Uterus (tissue), 4 donors: ENCODE measurements at places on chromosomes 3 and 15.

GRCh38 chr3:140170612-140171011, 235.6 kb downstream of the CLSTN2 start:
- DNase-seq = no peak

GRCh38 chr3:132821314-132821713, 99.1 kb upstream of the NPHP3 start:
- no peak for DNase-seq

DNA sequence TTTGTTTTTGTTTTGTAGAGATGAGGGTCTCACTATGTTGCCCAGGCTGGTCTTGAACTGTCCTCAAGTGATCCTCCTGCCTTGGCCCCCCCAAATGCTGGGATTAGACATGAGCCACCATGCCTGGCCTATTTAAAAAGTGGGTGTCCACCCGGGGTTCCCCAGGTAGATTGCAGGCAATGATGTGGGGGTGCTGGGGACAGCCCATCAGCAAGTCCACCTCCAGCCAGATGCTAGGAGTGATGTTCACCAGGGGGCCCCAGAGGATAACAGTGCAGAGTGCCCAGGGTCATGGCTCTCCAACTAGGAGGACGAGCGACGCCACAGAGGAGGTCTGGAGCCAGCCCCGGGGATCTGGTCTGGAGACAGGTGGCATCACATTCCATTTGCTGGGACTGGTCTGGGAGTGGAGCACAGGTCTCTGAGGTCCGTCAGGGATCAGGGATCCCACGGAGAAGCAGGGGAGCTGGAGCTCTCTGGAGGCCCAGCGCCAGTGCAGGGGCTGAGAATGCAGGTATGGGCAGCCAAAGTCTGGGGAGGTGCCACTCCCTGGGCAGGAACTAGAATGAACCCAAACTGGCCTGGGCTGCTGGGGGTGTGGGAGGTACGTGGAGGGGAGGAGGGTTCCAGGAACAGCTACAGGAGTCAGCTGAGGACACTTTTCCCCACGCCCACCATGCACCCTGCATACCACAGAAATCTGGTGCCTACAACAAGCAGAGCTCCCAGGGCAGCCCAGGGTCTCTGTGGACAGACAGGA, 51.2 kb upstream of the PCSK6 start:
- no peak for DNase-seq

DNA sequence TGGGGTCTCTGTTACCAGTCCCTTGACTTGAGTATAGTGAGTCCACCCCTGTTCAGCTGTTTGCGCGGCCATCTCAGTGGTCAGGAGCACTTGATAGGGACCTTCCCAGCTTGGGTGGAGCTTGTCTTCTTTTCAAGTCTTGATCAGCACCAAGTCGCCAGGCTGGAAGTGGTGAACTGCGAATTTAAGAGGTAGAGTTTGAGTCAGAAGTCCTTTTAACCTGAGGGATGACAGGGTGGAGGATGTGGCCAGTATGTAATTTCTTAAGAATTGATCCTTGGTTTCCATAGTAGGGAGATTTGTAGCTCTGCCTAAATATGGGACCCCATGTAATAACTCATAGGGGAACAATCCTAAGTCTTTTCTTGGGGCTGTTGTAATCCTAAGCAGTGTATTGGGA, 86.3 kb upstream of the XCR1 start:
- no peak for DNase-seq

DNA sequence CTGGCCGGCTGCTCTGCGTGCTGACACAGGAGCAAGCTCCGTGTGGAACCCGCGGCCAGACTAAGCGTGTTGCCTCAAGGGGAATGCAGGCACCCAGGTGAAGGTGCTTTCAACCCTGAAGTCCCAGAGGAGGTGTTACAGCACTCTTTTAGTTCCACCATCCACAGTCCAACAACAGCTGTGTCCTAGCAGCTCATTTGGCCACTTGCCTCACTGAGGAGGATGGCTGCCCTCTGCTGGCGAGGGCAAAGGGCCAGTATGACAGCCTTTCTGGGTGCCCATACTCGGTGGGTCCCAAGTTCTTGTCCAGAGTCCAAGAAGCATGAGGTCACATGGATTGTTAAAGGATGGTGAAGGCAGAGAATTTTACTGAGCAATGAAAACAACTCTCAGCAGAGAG, 87.8 kb downstream of the C3orf85 start:
- no peak for DNase-seq

DNA sequence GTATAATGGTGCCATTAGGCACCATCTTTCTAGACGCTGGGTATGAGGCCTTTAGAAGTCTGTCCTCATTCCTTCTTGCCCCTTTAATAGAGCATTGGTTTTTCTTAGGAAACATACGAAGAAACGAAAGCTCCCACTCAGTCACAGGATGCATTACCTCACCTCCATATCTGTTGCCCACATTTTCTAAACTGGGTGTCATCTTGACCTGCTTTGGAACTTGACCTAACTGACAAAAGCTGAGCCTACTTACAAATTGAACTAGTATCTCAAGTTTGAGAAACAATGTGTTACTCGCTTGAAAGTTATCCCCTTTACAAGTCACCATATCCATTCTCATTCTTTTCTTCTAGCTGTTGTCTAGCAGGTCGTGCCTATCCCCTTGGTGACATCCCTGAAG, 102.7 kb downstream of the VPS8 start:
- DNase-seq = no peak

DNA sequence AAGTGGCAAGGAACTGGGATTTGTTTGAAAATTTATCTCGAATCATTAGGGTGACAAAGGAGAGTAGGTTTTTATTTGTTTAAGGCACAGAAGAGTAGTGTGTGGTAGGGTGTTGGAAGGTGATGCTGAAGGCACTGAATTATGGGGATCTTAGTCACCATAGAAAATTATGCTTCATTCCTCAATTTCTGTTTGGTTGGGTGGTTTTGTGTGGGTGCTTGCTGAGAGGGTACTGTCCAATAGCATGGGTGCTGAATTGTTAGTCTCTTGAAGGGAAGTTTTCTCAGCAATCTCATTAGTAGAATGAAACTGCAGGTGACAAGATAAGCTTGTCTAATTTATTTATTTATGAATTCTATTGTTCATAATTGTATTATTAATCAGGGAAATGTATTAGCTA, 610.9 kb downstream of the AGBL1 start:
- DNase-seq = no peak

DNA sequence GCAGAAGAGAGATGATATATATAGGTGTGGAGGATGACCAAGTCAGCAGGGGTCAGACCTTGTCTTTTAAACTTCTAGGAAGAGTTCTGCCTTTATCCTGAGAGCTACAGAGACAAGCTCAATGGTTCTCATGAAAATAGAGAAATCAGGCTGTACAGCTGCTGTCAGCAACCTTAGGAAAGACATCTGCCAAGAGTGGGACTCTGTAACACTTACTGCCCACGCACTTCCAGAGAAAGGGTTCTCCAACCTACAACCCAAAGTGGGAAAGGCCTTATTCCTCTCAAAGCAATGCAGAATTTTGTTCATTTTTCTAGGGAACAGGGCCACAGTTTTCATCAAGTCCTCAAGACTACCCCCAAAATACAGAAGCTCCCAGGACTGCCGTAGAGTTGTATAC, 138.7 kb downstream of the STT3B start:
- no peak for DNase-seq

GRCh38 chr3:127475391-127475790, 115.1 kb downstream of the TPRA1 start:
- DNase-seq = no peak

- DNase-seq = no peak
These were observed 626.0 kb downstream of the EDEM1 start for GRCh38 chr3:5813521-5813920.

DNA sequence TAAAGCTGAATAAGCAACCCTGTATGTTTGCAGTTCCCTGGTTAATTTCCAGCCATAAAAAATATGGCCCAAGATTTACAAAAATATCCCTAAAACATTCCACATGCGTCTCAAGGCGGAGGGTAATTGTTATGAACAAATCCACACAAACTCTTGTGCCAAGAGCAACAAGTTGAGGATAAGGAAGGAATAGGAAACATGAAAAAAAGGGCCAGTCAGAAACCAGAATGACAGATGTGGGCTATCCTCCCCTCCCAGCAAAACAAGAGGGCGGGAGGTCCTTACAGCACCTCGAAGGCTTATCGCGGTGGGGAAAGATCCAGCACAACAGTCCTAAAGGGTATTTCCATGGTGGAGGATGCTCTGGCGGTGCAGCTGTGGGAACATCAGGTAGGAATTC, 155.6 kb upstream of the HES1 start:
- DNase-seq = no peak
